ENCODE measurements at places on chromosomes 6 and 20.

DNA sequence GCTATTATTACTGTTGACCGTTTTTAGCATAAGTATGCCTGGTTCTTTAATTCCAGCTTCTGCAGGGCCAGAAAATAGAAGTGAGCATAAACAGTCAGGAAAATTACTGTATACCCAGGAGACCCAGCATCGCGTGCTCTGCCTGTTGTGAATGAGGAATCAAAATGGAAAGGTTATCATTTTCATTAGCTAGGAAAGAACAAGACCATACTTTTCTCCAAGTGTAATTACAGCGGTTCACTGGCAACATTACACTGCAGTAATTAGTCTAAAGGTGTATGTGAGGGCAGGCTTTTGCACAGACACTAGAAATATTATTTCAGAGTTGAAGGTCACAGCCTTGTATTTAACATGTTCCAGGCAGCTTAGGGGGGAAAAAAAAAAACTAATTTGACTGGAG, 403.8 kb upstream of the SOX4 start:
- DNase-seq: no peak

GRCh38 chr6:5136851-5137250, 51.7 kb downstream of the PPP1R3G start:
- DNase-seq: no peak

- no peak for DNase-seq
Measured at GRCh38 chr6:127517693-127518092, 1.4 kb downstream of the MTCL3 start.

DNA sequence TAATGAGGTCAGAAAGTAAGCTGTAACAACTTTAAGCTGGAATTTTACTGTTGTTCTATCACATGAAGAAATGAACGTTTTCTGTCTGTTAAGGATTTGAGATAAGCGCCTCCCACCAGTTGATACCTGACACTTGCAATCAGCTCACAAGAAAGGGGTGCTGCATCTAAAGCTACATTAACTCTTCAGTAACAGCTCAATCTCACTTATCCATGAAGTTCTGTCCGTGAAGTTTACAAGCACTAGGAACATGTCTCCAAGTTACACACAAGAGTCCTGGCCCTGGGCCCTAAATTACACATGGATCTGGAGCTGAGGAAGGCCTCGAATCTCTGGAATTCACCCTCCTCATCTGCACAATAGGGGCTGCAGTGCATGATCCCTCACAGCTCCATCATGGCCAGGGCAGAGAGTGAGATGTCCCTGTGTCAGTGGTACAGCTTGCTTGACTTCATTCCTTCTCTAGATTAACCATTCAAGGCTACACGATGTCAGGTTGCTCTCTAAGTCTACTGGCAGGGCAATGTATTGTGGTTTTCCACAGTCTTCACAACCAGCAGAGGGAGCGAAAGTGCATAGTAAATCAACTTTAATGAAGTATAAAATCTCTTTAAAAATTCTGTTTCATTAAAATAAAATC, 182.4 kb upstream of the MCHR2 start:
- no peak for DNase-seq

- peak; percentile 49 for DNase-seq
Measured at GRCh38 chr6:5626727-5627426, 365.6 kb downstream of the FARS2 start.

GRCh38 chr6:31791324-31792089, 4.0 kb downstream of the VARS1 start:
- DNase-seq: peak; percentile 53

DNA sequence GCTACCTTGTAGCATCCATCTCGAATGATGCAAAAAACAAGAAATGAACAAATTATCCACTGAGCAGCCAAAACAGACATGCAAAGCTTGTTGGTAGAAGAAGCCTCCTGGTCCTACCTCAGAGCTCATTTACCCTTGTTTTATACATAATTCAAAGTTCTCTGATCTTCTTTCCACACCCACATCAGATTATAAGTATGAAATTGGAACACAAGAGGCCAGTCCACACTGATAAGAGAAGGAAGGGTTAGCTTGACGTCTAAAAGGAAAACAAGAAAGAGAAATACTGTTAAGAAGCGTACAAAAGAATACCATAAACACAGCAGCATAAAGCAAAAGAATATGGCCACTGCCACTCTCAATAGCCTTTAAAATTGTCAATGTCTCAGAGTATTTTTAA, 49.7 kb downstream of the FAM83B start:
- DNase-seq: no peak

DNA sequence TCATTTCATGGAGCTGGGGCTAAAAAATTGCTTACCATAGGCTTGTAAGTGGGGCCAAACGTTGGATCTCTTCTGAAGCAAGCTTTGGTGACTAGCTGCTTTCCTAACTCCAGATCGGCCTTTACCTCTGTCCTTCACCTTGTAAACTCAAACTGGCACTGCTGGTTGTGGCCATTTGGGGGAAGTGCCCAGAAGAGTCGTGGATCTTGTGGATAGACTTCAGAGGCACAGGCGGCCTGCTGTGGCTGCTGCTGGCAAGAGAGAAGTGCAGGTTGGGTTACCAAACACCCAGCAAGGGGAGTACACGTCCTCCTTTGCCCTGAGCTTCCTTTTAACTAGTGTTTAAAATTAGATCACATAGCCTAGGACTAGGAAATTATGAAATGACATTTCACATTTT, 36.8 kb upstream of the KLHL31 start:
- DNase-seq: no peak

GRCh38 chr6:159360306-159360705, 191.1 kb downstream of the FNDC1 start:
- no peak for DNase-seq

GRCh38 chr6:93639126-93639525, 219.8 kb upstream of the EPHA7 start:
- DNase-seq: no peak

GRCh38 chr20:41412324-41413120, 45.9 kb upstream of the EMILIN3 start:
- no peak for DNase-seq

- peak; percentile 36 for DNase-seq
Measured at GRCh38 chr6:55568808-55569439, 10.1 kb downstream of the HMGCLL1 start.

- no peak for DNase-seq
Measured at GRCh38 chr6:148523551-148523950, 180.9 kb downstream of the SASH1 start.

GRCh38 chr20:50844430-50845100, 49.7 kb downstream of the BCAS4 start:
- no peak for DNase-seq

- no peak for DNase-seq
Measured at GRCh38 chr6:98970469-98970868, 22.7 kb upstream of the FBXL4 start.

DNA sequence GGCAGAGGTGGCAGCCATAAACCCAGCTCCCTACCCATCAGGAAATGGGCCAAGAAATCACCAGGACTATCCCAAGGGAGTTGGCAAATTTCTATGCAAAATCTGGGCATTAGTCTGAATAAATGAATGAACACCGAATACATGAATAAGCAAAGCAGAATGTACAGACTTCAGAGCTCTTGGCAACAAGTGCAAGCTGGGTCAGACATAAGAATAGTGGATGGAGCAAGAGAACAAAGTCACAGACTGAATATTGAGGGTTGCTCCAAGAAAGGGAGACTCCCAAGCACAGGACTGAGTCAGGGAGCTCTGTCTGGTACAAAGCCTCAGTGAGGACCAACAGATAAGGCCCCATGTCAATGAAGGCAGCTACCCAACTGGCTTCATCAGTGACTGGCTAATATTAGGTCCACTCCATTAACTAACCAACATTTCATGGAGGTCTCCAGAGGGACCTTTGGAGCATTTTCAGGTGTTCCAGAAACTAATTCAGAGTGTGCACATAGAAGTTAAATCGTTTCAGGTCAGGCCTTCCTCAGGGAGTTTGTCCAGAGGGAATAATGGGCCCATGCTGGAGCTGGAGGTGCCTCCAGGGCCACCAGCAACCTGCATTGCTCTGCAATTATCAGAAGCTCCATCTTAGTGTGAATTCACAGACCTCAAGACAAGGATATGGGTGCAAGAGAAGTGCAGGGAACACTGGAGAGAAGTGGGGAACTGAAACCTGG, 191.5 kb upstream of the RALGAPA2 start:
- DNase-seq: no peak

DNA sequence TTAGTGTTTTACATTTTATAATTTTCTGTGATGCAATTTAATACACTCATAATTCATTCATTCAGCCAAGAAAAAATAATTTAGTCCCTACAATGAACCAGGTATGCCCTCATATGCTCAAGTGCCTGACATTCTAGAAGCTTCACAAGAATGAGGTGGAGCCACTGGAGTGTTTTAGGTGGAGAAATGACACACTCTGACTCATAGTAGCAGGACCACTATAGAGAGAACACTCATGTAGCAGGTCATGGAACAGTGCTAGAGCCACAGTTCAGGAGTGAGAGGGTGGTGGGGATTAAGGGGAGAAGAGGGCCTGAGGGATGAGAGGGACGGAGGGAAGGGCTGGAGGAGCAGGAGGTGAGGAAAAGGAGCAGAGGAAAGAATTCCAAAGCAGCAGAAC, 1.4 kb upstream of the HLA-G start:
- no peak for DNase-seq

GRCh38 chr6:56875961-56876360, 78.9 kb upstream of the BEND6 start:
- DNase-seq: no peak

- peak; percentile 97 for DNase-seq
Measured at GRCh38 chr6:26156105-26156849, 69.0 kb downstream of the HFE start.

DNA sequence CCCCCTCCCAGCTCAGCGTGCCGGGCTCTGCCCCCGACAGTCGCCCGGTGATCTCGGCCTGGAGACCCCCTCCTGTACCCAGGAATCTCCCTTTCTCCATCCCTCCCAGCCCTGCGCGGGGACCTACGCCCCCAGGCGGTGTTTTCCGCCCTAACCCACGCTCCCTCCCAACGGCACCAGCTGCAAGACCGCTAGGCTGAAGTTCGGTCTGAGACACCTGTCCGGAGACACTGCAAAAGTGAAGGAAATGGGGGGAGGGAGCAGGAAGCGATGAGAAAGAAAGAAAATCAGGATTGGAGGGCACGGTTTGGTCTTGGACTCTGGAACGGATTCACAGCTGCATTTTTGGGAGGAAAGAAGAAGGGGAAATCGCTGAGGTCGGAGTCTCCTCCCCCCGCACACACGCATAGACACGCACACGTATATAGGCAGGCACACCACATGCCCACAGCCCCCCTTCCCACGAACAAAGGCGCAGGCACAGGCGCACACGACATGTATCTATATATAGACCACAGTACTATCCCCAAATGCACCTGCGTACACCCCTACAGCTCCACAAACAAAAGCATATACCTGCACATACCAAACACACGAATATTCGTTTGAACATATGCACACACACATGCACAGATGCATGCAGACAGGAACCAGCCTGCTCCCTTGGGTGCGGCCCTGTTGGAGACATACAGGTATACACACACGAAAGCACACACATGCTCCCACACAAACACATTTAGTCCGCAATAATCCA, 1.0 kb downstream of the SLC32A1 start:
- no peak for DNase-seq

DNA sequence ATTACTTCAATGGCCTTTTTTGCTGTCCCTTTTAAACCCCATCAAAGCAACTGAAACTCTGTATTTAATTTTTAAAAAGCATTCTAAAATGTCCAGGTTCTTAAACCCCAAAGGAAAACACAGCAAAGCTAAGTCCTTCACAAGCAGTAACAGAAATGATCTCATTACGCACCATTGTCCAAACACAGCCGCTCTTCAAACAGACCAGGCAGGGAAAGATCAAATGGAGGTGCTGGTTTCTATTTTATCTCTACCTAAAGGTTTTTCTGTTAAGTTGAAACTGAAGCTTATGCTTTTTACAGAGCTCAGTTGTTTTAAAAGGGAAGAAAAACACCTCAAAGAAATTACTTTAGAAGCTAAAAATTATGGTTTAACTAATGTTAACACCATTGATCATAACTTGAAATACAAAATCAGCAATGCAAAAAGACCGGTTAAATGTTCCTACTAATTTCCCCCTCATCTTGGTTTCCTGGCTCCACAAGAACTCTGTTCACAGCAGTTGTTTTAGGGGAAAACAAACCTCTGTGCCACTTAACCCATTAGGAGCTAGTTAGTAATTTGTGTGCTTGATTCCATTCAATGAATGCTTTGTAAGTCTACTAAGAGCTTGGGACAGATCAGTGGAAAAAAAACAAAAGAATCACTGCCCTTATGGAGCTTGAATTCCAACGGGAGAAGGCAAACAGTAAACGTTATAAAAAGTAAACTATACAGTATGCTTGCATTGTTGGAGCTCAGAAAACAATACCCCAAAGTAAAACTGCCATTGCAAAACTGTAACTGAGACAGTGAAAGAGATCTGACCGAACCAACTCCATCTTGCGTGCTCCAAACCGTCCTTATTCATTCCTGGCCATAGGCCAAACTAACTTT, 87.4 kb downstream of the CD24 start:
- no peak for DNase-seq

DNA sequence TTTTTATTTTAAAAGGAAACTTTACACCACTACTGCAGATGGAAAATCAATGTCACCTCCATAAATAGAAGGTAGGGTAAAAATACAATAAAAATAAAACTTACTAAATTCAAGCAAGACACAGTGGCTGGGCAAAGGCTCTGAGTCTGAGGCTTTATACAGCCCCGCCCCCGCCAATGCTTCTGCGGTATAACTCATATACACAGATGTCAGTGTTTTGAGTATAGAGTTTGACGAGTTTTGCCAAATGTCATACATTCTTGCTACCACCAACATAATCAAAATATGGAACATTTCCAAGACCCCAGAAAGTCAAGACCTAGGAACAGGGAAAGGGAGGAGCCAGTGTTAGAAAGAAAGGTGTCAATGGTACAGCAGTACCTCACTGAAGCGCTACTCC, 12.8 kb downstream of the NFATC2 start:
- DNase-seq: no peak

DNA sequence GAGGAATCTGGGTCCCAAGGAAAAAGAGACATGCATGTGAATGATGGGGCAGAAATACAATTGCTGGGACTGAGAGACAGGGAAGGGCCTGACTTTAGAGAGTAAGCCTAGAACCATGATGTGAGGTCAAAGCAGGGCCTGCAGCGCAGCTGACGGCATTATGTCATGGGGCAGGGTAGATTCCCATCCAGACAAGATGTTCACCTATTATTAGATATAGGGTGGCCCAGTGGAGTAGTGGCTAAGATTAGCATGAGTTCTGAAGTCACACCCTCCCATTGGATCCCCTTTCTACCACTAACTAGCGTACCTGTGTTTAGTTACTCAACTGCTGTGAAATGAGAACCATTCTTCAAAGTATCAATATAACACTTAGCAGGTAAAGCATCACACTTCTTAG, 39.6 kb downstream of the NDUFAF5 start:
- DNase-seq: no peak

DNA sequence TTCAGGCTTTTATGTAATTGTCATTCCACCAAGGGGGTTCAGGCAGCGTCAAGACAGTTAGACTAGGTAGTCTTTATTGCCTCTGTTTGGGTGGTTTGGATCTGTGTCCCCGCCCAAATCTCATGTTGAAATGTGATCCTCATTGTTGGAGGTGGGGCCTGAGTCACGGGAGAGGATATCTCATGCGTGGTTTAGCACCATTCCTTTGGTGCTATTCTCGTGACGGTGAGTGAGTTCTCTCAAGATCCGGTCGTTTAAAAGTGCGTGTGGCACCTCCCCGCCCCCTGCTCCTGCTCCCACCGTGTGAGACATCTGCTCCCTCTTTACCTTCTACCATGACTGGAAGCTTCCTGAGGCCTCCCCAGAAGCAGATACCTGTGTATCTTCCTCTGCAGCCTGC, 51.3 kb upstream of the FOXC1 start:
- DNase-seq: no peak

- DNase-seq: no peak
Measured at GRCh38 chr6:105300090-105300489, 102.8 kb downstream of the PREP start.
